Cardiac fibroblast (primary cell): ENCODE measurements at places on chromosomes 16 and 17.

- DNase-seq, result no peak
These were observed 104.6 kb downstream of the USP22 start for GRCh38 chr17:20938244-20938643.

- no peak for DNase-seq
These were observed 67.5 kb downstream of the MARF1 start for GRCh38 chr16:15575293-15576049.

GRCh38 chr17:40699371-40699770, 4.2 kb downstream of the KRT24 start:
- no peak for DNase-seq

GRCh38 chr16:54060599-54061421, 225.8 kb downstream of the IRX3 start:
- no peak for DNase-seq

DNA sequence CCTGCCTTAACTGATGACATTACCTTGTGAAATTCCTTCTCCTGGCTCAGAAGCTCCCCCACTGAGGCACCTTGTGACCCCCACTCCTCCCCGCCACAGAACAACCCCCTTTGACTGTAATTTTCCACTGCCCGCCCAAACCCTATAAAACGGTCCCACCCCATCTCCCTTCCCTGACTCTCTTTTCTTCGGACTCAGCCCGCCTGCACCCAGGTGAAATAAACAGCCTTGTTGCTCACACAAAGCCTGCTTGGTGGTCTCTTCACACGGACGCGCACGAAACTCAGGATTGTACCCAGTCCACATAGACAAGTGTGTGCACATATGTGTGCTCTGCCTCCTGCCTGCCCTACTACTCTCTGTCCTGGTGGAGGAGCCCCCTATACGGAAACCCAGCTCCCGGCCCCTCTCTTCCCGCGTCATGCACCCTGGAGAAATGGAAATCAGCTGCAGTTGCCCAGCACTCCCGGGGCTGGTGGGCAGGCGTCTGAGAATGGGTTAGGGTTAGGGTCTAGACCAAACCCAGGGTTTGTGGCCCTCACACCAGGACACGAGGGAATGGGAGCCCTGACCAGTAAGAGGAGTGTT, 2.4 kb upstream of the RHBDF1 start:
- no peak for DNase-seq

DNA sequence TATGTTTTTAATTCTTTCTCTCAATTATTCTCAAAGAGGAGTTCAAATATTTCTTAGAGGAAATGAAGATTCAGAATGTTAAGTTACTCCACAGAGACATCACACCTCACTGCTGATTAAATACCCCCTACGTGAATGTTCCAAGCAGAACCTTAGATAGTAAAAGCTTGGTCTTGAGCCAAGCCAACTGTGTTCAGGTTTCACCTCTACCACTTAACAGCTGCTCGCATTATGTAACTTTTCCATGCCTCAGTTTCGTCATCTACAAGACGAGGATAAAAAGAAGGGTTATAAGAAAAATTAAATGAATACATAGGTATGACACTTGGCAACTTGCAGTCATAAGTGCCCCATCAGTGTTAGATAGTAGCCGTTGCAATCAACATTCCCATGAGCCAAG, 356.2 kb downstream of the RBFOX1 start:
- no peak for DNase-seq

DNA sequence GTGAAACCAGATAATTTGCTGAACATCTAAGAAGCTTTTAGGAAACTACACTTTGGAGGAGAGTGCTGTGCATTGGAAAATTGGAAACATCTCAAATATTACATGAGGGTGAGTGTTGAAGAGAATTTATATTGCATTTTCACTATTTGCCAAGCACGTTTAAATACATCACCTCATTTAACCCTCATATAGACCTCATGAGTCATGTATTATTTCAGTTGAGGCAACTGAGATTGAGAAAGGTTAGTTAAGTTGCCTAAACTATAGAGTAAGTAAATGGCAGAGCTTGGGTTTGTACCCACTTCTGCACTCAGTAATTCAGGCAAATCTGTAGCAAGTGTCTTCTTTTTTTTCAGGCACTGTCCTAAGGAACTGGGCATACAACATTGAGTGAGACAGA, 3.7 kb upstream of the NLK start:
- DNase-seq, result peak; percentile 71

DNA sequence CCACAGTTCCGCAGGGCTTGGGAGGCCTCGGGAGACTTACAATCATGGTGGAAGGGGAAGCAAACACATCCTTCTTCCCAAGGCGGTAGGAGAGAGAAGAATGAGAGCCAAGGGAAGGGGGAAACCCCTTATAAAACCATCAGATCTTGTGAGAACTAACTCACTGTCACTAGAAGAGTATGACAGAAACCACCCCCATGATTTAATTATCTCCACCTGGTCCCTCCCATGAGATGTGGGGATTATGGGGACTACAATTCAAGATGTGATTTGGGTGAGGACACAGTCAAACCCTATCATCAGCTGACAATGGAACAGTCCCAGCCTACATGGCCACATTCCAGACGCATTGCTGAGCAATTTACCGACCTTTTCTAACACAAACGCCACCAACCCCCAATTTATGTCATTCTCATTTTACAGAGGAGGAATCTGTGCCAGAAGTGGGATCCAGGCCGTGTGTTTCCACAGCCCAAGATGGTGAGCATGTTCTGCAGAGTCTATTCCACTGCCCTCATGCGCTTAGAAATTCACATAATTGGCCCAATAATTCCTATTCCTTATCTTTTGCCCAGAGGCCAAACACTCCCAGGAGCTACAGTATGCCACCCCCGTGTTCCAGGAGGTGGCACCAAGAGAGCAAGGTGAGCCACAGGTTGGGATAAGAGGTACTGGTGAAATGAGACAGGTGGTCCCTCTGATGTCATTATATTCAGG, 17.3 kb downstream of the MILR1 start:
- DNase-seq, result no peak
